Thoracic aorta (tissue), 2 donors: ENCODE measurements at places on chromosomes 3 and 15.

GRCh38 chr15:40080847-40081246 is 27.8 kb downstream of the BMF start:
- peak overlapping the region; percentile 68 for H3K4me3 ChIP-seq
- H3K36me3 ChIP-seq = no peaks in the 10 kb centered on the region
- no peaks in the 10 kb centered on the region for H3K27me3 ChIP-seq
- H3K27ac ChIP-seq = peak overlapping the region; percentile 66
- no peak for DNase-seq
- H3K4me1 ChIP-seq = peaks cover 14% of the 10 kb centered on the region

DNA sequence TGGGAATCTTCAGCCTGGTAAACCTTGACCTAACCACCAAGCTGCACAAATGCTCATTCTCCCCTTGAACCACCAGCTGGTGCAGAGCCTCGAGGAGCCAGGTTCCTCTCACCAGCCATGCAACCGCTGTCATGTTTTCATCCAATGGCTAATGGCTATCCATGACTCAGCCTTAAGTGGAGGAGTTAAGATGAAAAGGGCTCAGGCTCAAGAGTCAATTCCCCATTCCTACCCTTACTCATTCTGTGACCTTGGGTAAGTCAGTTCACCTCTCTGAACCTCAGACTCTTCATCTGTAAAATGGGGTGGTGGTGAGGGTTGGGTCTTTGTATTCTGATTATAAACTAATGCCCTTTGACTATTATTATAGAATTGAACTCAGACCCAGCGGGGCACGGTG is 515.6 kb downstream of the SHQ1 start:
- no peak overlapping the region for H3K4me3 ChIP-seq
- peaks cover 23% of the 10 kb centered on the region for H3K4me1 ChIP-seq
- no peak for DNase-seq
- H3K36me3 ChIP-seq = no peaks in the 10 kb centered on the region
- no peaks in the 10 kb centered on the region for H3K27me3 ChIP-seq
- no peak overlapping the region for H3K27ac ChIP-seq

DNA sequence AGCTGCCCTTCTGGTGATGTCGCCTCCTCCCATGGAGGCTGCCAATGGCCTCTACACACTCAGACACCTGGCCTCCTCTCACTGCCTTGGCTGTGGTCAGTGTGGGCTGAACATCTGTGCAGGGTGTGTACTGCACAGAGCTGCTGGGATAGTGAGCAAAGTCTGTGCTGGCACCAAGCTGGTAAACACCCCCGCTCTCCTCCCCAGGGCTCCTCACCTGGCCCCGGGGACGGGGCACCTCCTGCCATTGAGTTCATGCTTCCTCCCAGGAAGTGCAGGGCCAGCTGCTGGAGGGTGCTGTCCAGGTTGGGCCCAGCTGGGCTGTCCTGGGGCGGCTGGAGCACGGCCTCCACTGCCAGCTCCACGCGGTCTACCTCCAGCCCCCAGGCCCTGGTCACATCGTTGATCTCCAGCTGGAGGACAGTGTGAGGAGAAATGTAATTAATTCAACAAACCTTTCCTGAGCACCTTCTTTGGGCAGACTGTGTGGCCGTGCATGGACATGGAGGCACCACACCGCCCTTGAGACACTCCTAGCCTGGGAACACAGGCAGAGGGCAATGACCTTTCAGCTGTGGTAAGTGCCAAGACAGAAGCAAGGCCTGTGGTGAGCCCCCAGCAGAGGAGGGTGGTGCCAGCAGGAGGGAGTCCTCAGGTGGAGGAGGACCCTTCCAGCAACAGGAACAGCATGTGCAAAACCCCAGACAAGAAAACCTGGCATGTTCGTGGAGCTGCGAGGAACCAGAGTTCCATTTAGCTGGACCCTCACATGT is 6.8 kb downstream of the STOML1 start:
- H3K27me3 ChIP-seq = no peaks in the 10 kb centered on the region
- peaks cover 36% of the 10 kb centered on the region for H3K4me1 ChIP-seq
- H3K36me3 ChIP-seq = peaks cover 7% of the 10 kb centered on the region

GRCh38 chr3:48440590-48440958 is 517 bp downstream of the TMA7 start:
- peaks cover 28% of the 10 kb centered on the region for H3K4me1 ChIP-seq
- peak overlapping the region; percentile 82 for H3K4me3 ChIP-seq
- H3K27ac ChIP-seq = peak overlapping the region; percentile 87
- peaks cover 8% of the 10 kb centered on the region for H3K36me3 ChIP-seq
- no peaks in the 10 kb centered on the region for H3K27me3 ChIP-seq

GRCh38 chr15:64180235-64180824 is 17.5 kb upstream of the PPIB start:
- no peaks in the 10 kb centered on the region for H3K36me3 ChIP-seq
- H3K4me3 ChIP-seq = no peak overlapping the region
- H3K27ac ChIP-seq = no peak overlapping the region
- no peak for DNase-seq
- no peaks in the 10 kb centered on the region for H3K27me3 ChIP-seq

- H3K4me1 ChIP-seq = no peaks in the 10 kb centered on the region
- H3K36me3 ChIP-seq = no peaks in the 10 kb centered on the region
- no peak for DNase-seq
- no peak overlapping the region for H3K4me3 ChIP-seq
- no peak overlapping the region for H3K27ac ChIP-seq
Observed at GRCh38 chr3:193932136-193932535, 203.8 kb upstream of the HES1 start.
